ENCODE measurements at places on chromosomes 3 and 15.

- no peak for DNase-seq
These were observed 175.8 kb downstream of the SPATA16 start for GRCh38 chr3:172965256-172965655.

GRCh38 chr3:160629491-160629890 is 47.5 kb upstream of the ARL14 start:
- DNase-seq, result no peak

- DNase-seq, result no peak
These were observed 303.9 kb upstream of the TBC1D5 start for GRCh38 chr3:18046131-18046915.

DNA sequence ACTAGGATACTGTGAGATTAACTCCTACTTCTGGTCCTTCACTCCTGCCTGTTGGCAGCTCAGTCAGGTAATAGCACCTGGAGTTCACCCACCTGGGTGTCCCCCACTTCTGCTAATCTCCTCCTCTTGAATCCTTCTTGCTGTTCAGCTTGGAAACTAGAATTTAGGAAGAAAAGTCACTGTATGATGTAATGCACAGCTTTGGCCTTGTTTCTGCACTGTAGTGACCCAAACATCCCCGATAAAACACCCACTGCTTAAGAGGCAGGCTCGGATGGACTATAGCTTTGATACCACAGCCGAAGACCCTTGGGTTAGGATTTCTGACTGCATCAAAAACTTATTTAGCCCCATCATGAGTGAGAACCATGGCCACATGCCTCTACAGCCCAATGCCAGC is 24.8 kb downstream of the STARD5 start:
- no peak for DNase-seq

GRCh38 chr3:59290358-59290757 is 240.5 kb upstream of the CFAP20DC start:
- no peak for DNase-seq

- DNase-seq, result no peak
These were observed 85.2 kb downstream of the UBE2E2 start for GRCh38 chr3:23288286-23288685.

DNA sequence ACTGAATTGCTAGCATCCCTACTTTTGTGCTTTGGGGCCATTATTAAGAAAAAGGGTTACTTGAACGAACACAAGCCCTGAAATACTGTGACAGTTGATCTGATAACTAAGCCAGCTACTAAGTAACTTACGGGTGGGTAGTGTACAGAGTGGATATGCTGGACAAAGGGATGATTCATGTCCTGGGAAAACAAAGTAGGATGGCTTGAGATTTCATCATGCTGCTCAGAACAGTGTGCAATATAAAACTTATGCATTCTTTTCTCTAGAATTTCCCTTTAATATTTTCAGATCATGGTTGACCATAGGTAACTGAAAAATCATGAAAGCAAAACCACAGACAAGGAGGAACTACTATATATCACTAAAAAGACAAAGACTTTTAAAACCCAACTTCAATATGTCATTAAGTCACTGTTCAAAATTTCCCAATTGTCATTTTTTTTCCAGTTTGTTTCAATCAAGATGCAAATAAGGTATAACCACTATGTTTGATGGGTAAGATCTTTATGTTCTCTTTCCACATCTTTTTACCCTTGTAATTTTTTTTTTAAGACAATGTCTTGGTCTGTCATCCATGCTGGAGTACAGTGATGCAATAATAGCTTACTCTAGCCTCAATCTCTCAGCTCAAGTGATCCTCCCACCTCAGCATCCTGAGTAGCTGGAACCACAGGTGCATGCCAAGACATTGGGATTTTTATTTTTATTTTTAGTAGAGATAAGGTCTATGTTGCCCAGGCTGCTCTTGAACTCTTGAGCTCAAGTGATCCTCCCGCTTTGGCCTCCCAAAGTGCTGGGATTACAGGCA is 67.7 kb downstream of the IFT80 start:
- no peak for DNase-seq

- DNase-seq, result no peak
These were observed 175.7 kb upstream of the SEMA6D start for GRCh38 chr15:47541562-47541961.

- DNase-seq, result no peak
These were observed 56.9 kb downstream of the CEP152 start for GRCh38 chr15:48754011-48754410.

- no peak for DNase-seq
These were observed 15.3 kb downstream of the NR2F2 start for GRCh38 chr15:96345560-96346399.

DNA sequence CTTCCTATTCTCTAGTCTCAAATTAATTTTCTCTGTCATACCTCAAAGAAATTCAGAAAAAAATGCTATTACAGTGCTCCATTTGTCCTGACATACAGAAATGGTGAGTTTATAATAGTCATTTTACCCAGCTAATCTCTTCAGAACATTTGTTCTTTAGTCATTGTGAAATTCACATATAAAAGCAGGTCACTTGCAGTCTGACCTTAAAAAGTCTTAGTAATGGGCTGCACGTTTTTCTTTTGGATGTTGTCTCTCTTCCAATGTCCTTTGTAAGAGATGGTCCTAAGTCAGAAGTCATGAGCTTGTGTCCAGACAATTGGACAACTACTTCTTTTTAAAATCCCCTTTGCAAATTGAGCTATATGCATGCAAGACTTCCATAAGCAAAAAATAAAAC is 17.0 kb upstream of the IL1RAP start:
- DNase-seq, result no peak

All from stimulated activated CD4-positive, alpha-beta T cell treated with anti-CD3 and anti-CD28 coated beads, Interleukin-1b, Interleukin-23, amount 100 ng/mL, for 1 hour (primary cell).